Thoracic aorta (tissue), 2 donors: ENCODE measurements at places on chromosomes 7 and 10. TPM values are rescaled to one million over a fixed set of nuclear protein-coding genes. Genes with fewer than 3 reads are reported as not detected.

- DNase-seq, result no peak
These were observed 732 bp downstream of the FAM53B start for GRCh38 chr10:124743191-124744101.

- no peak for DNase-seq
These were observed 1.4 kb downstream of the MXI1 start for GRCh38 chr10:110208614-110209453.

GRCh38 chr10:78042058-78042751 is 8.5 kb downstream of the RPS24 start:
- DNase-seq, result no peak

The PNLIP gene
- total RNA-seq, result 1.7 TPM

DNA sequence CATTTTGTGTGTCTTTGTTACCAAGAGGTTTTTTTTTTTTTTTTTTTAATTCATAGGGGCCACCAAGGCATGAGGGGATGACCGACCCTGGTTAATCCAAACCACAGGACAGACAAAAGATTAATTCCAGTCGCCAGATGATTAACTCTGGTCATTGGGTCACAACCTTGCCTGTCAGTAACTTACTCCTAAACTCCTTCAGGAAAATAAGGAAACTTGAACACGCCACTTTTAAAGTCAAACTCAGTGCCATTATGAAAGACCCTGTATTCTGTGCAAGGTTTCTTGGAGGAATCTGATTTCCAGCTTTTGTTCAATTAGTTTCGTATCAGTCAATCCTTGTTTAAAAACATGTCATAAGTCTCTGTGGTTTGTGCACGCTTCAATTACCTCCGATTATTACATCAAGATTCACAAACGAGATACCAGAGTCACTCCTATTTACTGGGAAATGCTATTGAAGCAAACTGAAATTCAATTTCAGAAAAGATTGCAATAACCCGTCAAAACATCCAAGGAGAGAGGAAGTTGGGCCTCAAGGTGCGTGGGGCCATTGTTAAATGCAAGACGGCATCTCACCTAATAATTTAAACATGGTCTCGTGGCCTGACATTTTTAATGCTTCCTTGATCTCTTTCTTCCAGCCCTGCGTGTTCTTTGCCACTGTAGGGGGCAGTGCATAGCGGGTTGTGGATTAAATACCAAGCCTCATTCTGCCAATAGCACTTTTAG is 44.0 kb downstream of the NRP1 start:
- no peak for DNase-seq
